ENCODE measurements at places on chromosomes 12 and 14.

DNA sequence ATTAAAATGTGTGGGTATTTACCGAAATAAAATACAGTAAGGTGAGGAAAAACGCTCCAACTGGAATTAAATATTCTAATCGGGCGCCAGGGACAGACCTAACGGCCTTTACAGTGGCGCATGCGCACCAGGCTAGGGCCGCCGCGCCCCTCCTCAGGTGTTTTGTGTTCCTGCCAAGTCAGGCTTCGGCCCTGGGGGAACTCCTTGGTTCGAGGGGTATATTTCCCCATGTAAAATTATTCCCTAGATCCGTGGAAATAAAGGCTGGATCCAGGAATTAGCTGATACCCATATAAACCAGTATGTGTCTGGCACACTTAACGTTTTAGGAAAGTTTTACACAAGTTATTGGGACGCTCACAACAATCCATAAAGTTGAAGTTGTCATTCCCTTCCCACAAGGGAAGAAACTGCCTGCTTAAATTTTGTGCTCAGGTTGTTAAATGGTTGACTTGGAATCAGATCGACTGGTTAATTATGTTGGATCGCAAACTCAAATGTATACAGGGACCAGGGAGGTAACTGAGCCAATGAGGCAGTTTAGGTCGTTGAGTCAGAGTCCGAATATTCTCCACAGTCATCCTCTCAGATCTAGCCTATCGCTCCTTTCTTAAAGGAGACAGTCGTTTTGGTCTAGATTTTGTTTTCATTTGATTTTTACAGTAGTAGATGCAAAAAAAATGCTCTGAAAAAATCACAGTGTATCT is 621 bp upstream of the ANAPC7 start:
- DNase-seq = peak; percentile 58

DNA sequence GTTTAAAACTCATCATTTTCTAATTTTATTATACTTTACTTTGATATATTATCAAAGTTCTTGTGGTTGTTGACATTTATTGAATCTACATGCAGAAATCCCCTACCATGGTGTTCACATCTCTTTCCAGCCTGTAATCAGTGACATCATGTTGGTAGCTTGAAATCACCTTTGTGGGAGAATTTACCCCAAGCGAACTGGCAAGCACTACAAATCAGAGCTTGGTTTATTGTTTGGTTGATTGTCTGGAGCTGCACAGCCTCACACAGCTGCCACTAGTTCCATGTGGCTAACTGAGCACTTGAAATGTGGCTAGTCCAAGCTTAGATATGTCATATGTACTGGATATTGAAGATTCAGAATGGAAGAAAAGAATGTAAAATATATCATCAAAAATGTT is 15.4 kb upstream of the KRT5 start:
- no peak for DNase-seq

- DNase-seq = no peak
These were observed 60.8 kb downstream of the CAPZA3 start for GRCh38 chr12:18798535-18799361.

- DNase-seq = no peak
These were observed 13.3 kb downstream of the DNM1L start for GRCh38 chr12:32692358-32692757.

DNA sequence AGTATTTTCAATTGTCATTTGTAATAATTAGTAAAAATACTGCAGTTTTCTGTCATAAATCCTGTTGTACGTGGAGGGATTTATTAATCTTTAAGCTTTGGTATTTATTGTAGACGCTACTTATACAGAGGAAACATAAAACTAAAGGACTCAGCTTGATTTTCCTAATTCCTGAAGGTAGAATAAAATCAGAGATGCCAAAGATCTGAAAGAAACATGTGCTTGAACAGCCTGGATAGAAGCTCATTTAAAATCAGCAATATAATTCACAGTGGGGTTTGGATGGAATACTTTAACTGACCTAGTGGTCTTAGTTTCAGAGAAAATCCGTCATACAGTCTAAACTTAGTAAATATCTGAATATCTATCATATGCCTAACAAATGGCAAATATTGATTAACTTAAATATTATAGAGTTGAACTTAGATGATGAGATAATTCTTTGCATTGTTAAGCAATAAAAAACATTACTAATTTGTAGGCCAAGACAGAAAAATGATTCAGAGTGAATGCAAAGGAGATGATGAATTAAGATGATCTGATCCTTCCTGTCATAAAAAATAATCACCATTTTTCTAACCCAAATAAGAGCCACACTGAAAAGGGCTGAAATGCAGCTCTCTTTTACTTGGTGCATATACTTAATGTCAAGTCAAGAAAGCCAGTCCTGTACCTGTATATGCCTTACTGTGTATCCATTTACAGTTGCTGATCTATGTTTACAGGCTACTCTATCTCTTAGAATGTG is 397.1 kb upstream of the DCN start:
- DNase-seq = no peak

- DNase-seq = no peak
These were observed 225.6 kb downstream of the VRK1 start for GRCh38 chr14:97022741-97023140.

GRCh38 chr12:57483466-57483865 is 3.8 kb upstream of the ARHGAP9 start:
- DNase-seq = no peak

- DNase-seq = no peak
These were observed 96.6 kb upstream of the E2F7 start for GRCh38 chr12:77161944-77162343.

DNA sequence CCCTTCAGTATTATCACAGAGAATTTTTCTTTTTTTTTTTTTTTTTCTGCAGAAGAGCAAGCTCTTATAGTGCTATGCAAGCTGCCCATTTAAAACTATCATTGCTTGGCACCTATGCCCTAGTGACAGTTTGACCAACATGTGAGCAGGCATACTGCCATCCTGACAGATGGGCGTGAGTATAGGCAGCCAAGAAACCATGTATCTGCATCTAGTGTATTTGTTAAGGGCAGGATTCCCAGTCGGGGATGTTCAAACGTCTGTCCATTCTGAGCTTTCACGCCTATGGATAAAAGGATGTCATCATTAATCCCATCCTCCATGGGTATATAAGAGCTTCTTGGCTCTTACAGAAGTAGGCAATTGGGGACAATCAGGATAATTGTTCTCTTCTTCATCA is 8.8 kb downstream of the VRK1 start:
- no peak for DNase-seq

- DNase-seq = no peak
These were observed 334.8 kb upstream of the NOVA1 start for GRCh38 chr14:26932606-26933005.

DNA sequence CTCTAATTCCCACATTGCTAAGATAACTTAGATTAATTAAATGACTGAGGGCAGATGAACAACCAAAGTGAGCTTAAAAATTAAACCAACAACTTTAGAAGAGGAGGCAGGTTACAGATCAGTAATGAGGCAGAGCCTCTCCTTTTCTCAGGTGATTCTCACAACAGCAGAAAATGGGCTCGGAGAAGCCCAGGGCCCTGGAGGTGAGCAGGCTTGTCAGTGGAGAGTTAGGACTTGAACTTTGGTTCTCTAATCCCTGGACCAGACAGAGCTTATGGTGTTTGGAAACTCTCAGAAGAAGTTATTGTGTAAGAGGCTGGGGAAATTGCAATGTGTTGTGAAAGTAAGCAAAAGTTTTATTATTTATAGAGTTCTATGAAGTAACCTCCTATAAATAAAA is 2.8 kb downstream of the TRHDE start:
- DNase-seq = no peak

DNA sequence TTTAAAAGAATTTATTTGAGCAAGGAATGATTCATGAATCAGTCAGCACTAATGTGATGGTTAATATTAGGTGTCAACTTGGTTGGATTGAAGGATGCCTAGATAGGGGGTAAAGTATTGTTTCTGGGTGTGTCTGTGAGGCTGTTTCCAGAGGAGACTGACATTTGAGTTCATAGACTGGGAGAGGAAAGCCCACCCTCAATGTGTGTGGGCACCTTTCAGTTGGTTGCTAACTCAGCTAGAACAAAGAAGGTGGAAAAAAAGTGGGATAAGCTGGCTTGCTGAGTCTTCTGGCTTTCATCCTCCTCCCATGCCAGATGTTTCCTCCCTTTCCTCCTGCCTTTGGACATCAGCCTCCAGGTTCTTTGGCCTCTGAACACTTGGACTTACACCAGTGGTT is 47.2 kb downstream of the TESPA1 start:
- no peak for DNase-seq

DNA sequence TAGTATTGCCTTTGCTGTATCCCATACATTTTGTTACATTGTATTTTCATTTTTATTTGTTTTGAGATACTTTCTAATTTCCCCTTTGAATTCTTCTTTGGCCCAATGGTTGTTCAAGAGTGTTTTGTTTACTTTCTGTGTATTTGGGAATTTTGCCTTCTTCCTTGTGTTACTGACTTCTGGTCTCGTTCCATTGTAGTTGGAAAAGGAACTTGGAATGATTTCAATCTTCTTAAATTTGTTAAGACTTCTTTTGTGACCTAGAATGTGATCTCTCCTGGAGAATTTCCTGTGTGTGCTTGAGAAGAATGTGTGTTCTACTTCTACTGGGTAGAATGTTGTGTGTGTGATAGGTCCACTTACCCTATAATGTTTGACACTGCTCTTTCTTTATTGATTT is 304.4 kb upstream of the RTL1 start:
- DNase-seq = no peak

- no peak for DNase-seq
These were observed 149.5 kb downstream of the STXBP6 start for GRCh38 chr14:24900269-24901100.

GRCh38 chr12:101839324-101840283 is 8.8 kb upstream of the GNPTAB start:
- peak; percentile 60 for DNase-seq

- peak; percentile 80 for DNase-seq
These were observed 1.7 kb downstream of the ANKRD52 start for GRCh38 chr12:56256326-56256960.

DNA sequence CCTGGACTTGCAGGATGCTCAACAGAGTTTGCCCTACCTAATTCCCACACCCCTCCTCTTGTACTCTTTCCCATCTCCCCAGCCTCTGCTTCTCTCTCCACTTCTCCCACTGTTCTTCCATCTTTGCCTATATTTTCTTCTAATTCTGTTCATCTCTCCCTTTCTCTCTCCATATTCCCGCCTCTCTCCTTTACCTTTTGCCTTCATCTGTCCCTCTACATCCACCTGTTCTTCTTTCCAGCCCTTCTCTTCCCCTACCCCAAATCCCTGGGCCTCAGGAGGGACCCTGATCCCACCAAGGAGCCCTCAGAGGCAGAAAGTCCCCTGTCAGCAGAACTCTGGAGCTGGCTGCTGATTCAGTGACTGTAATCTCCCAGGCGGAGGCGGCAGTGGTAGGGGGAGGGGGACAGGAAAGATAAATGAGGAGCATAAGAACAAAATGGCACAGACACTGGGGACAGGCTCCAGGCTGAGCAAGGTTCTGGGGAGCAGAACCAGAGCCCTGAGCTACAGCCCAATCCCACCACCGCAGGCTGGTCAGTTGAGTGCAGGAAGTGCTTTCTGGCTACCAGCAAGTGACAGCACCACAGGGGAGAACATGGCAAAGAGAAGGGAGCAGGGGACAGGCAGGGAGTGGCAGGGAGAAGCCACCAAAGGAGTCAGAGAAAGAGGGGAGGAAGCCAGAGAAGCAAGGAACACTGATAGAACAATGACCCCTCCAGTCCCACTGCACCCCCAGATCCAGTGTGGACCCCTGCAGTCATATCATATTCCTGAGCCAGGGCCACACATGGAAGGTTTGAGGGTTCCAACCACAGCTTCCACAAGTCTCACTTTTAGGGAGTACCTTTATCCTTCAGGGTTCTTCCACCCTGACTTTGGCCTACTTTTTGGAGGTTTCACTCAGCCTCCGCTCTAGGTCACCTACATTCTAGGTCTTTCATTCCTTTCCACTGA is 27.0 kb downstream of the SMUG1 start:
- no peak for DNase-seq

DNA sequence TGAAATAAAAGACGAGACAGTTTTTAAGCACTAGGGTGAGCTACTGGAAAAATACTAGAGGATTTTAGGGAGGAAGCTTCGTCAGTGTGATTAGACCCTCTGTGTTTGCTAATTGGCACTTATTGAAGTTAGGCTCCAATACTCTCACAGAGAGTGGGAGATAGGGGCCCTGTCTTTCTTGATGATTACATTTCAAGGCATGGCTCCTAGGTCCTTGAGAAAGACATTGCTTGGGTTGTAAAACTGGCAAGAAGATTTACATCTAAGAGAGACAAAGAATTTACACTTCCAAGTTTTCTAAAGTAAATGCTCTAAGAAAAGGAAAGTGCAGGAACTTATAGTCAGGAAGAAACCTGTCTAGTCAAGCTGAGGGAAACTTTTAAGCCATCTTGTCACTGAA is 183.2 kb downstream of the C12orf50 start:
- DNase-seq = no peak
